Daoy (cell line): ENCODE measurements at places on chromosomes 7 and 10. TPM values are rescaled to one million over a fixed set of nuclear protein-coding genes. Genes with fewer than 3 reads are reported as not detected.
A peak's percentile ranks its signal among the peaks of the same experiment; 100 is the strongest.

- DNase-seq = no peak
These were observed 8.2 kb upstream of the GALNTL5 start for GRCh38 chr7:151948039-151948438.

The STAG3 gene
- total RNA-seq = 0.77 and 1.3 TPM in 2 replicates

GRCh38 chr7:47170516-47170915, 411.4 kb downstream of the TNS3 start:
- DNase-seq = no peak

- no peak for DNase-seq
These were observed 4.7 kb downstream of the ACBD7 start for GRCh38 chr10:15083674-15084501.

GRCh38 chr7:47979832-47980181, 392 bp upstream of the HUS1 start:
- no peak for DNase-seq

- DNase-seq = peak; percentile 78
These were observed 1.8 kb downstream of the TNRC18 start for GRCh38 chr7:5421714-5422395.

GRCh38 chr10:35640951-35641675, 983 bp downstream of the FZD8 start:
- peak; percentile 88 for DNase-seq

The SPDYE9 gene
- total RNA-seq = not detected in 2 replicates

DNA sequence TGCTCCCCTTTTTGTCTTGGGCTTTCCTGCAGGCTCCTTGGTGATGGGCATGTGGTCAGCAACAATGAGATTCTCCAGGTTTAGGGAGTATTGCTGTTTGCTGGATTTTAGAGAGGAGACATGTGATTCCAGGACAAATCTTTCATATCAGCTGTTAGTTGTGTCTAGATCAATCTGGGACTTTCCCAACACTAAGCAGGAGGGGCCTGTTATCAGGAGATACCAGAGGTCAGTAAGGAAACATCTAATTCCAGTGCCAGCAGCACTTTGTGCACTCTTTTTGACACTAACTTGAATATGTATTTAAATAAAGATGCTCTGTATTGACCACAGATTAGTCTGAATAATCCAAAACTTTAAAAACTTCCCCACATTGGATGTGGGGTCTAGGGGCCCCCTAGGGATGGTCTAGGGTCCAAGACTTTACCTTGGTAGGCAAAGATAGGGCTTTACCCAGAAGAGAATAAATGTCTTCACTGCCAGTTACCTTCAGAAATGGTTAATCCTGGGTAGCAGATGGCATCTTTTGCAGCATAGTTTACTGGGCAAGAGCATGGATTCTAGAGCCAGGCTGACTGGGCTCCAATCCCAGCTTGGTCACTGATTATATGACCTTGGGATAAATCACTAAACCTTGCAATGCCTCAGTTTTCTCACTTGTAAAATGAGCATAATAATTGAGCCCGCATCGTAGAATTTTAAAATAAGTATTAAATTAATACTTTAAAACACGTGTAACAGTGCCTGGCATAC, 6.4 kb upstream of the FIGNL1 start:
- DNase-seq = no peak

GRCh38 chr10:72328045-72328828, 26.5 kb downstream of the DNAJB12 start:
- no peak for DNase-seq

GRCh38 chr10:44132361-44133289, 252.3 kb downstream of the CXCL12 start:
- DNase-seq = no peak

The SLC26A5 gene
- not detected in 2 replicates for total RNA-seq

- no peak for DNase-seq
These were observed 352.3 kb upstream of the PODXL start for GRCh38 chr7:131908714-131909113.

The EMX2 gene
- total RNA-seq = 0.57 and 3.9 TPM in 2 replicates

GRCh38 chr7:14177876-14178275, 188.4 kb upstream of the ETV1 start:
- no peak for DNase-seq

The DNAJC12 gene
- 3.2 and 3.4 TPM in 2 replicates for total RNA-seq

DNA sequence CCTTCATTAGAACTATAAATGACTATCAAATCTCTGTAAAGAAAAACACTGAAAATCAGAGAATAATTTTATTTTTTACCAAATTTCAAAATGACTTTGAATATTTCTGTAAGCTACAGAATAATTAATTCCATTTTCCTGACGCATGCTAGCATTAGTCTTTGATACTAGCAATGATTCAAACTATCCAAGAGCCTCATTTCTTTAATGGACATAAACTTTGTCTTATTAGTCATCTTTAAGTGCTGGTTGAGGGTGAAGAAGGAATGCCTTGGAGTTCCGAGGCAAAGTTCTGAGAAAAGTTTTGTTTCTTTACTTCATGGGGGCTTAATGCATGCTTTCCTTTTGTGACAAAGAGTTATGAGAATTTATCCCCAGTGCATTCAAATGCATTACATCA, 137.3 kb downstream of the AGMO start:
- no peak for DNase-seq

DNA sequence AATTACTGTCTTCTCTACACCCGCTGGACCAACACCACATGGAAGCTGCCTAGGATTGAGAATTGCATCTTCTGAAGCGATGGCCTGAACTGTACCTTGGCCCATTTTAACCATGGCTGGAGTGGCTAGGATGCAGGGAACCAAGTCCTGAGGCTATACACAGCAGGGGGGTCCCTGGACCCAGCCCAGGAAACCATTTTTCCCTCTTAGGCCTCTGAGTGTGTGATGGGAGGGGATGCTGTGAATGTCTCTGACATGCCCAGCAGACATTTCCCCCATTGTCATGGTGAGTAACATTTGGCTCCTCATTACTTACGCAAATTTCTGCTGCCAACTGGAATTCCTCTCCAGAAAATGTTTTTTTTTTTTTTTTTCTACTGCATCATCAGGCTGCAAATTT, 822.7 kb downstream of the PCDH15 start:
- DNase-seq = no peak

GRCh38 chr10:63103971-63104409, 29.1 kb upstream of the NRBF2 start:
- DNase-seq = no peak

DNA sequence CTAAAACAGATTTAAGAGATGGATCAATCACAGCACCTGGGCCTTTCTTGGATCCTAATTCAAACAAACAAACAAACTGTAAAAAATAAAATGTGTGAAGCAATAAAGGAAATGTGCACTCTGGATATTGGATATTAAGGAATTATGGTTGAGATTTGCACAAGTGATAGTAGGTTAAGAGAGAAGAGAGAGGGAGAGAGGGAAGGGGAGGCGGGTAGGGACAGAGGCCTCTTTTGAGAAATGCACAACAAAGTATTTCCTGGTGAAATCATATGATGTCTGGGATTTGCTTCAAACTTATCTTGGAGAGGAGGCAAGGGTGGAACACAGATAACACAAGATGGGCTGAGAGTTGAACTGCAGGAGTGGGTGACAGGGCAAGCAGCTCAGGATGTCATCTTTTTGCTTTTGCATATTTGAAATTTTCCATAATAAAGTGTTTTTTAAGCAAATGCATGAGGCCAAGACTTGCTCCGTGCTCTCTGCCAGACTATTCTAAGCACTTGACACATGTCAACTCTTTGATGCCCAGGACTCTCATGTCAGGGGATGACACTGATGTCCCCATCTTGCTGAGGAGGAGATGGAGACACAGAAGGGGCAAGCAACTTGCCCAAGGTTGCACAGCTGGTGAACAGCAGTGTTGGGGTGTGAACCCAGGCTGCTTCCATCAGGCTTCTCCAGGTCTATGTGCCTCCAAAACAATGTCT, 9.1 kb upstream of the AEBP1 start:
- no peak for DNase-seq

- DNase-seq = no peak
These were observed 108.1 kb downstream of the CFTR start for GRCh38 chr7:117587931-117588330.

GRCh38 chr10:49281461-49281860, 17.5 kb upstream of the C10orf71 start:
- no peak for DNase-seq

DNA sequence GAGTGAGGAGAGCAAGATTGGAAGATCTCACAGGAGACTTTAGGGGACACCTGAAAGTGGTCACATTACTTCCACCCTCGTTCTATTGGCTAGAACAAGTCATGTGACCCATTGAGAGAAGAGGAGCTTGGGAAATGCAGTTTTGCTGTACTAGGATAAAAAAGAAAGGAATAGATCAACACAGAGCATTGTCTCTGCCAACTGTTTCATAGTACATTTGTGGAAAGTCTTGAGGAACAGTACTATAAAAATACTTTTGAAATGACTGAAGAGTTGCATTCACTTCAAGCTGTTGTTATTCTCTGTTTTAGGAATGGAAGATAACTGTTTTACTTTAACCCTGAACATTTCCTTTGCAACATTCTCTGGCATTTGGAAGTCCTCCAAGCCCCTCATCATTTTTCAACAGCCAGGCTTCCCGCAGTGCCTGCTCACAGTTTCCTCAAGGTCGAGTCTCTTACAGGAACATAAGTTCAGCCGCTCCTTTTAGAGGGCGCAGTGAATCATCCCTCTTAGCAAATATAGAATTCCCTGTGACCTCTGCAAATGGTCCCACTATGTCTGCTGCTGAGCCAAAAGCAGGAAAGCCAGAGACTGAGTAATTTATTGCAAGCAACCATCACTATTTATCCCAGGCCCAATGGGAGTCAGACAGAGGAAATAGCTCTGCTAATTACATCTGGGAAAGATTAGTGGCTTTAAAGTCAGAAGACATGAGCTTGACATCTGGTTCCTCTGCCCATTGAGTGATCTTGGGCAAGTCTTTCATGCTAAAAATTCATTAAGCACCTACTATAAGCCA, 40.7 kb downstream of the MRPL32 start:
- peak; percentile 93 for DNase-seq

The NANOS1 gene
- 3.7 and 4.7 TPM in 2 replicates for total RNA-seq

The UTF1 gene
- not detected in 2 replicates for total RNA-seq

GRCh38 chr7:35253710-35254495, at the start of gene TBX20:
TBX20 (minus strand) TSS chr7:35254100; CDS start chr7:35253620, 480 bp downstream.
- DNase-seq = peak; percentile 52

DNA sequence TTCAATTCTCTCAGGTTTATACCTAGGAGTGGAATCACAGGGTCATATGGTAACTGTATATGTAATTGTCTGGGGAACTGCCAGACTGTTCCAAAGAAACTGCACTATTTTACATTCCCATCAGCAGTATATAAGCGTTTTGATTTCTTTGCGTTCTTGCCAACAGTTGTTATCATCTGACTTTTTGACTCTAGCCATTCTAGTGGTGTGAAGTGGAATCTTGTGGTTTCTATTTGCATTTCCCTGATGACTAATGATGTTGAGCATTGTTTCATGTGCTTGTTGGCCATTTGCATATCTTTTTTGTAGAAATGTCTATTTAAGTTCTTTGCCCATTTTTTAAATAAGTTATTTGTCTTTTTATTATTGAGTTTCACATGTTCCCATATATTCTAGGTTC, 44.3 kb upstream of the ZC3HAV1 start:
- DNase-seq = peak; percentile 42

DNA sequence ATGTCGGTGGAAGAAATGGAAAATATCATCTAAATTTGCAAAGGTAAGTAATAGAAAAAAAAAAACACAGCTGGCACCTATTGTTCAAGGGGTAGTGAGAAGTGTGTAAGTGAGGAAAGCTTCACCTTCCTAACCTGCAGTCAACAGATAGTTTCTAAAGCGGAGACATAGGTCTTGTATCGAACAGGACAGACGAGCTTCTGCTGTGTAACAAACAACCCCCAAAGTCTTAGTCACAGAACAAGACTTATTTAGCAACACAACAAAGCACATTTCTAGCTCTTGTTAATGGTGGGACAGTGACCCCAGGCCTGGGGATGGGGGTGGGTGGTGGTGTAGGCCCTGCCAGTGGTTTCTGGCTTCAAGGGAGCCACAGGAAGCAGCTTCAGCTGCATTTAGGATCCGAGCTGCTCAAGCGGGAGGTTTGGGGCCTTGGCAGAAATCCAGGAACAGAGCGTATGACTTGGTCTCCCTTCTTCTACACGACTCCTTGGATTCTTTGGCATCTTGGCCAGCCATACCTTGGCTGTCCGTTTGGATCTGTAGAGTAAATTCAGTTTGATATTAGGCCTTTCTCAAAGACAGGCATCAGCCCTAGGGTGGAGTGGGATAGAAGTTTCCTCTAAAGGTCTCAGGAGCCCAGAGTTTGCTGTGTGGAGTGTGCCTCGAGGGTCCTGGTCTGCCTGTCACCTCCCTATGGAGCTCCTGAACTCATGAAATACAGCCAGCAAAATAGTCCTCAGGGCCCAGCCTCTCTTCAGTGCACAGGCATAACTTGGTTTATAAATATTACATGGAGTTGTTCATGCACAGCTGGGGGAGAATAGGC, 56.9 kb upstream of the SHH start:
- no peak for DNase-seq

DNA sequence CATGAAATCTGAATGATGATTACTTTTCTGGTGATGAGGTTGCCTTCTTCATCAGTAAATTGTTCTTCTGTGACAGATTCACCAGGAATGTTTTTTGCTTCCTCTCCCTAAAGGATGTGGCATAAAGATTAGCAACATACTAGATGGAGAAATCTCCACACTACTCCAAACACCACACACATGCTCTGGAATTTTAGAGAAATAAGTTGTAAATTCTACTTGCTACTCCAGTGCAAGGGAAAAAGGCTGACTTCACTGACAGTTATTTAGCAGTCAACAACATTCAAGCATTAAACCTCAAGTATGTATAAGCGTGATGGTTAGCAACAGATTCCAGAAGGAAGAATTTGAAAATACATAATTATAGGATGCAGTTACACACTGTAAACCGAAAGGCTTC, 137.9 kb upstream of the CCDC6 start:
- no peak for DNase-seq

The CYP3A7 gene
- total RNA-seq = not detected in 2 replicates

DNA sequence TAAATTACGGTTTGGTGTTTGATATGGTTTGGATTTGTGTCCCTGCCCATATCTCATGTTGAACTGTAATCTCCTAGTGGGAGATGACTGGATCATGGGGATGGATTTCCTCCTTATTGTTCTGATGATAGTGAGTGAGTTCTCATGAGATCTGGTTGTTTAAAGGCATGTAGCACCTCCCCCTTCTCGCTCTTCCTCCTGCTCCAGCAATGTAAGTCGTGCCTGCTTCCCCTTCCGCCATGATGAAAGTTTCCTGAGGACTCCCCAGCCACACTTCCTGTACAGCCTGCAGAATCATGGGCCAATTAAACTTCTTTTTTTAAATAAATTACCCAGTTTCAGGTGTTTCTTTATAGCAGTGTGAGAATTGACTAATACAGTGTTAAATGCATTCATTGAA, 116.6 kb downstream of the DOCK4 start:
- DNase-seq = no peak
